Lung (tissue), 17 donors: ENCODE measurements at places on chromosomes 5 and 9. TPM values are rescaled to one million over a fixed set of nuclear protein-coding genes. Genes with fewer than 3 reads are reported as not detected.
A peak's percentile ranks its signal among the peaks of the same experiment; 100 is the strongest.

GLRA1 gene
- not detected for total RNA-seq

ALDH1A1 gene
- 124 TPM for total RNA-seq

- no peaks in the 10 kb centered on the region for H3K36me3 ChIP-seq
- no peak overlapping the region for H3K27ac ChIP-seq
- peaks cover 8% of the 10 kb centered on the region for H3K4me1 ChIP-seq
- H3K4me3 ChIP-seq, result no peak overlapping the region
- DNase-seq, result peak; percentile 86
Measured at GRCh38 chr5:62259699-62260250, 46.2 kb upstream of the KIF2A start.

CATSPER3 gene
- 0.61 TPM for total RNA-seq

CCNI2 gene
- 0.74 TPM for total RNA-seq

GRCh38 chr5:31982027-31982426 is 192.1 kb downstream of the GOLPH3 start:
- DNase-seq, result no peak
- H3K36me3 ChIP-seq, result no peaks in the 10 kb centered on the region
- H3K27me3 ChIP-seq, result no peaks in the 10 kb centered on the region

DNA sequence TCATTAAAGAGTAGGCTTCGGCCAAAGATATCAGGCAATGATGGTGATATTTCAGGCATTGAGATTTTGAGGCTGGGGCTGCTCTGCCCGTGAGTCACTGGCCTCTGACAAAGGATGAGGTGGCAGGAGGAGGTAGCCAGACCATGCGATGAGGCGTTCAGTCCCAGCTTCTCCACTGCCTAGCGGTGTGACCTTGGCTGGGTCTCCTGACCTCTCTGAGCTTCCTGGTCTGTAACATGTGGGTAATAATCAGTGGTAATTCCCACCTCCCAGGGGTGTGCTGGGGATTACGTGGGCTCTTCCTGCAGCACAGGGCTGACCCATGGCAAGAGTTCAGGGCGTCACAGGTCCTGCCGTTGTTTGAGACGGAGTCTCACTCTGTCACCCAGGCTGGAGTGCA is 73.2 kb upstream of the RAPGEF1 start:
- no peak overlapping the region for H3K27ac ChIP-seq
- DNase-seq, result no peak
- H3K36me3 ChIP-seq, result no peaks in the 10 kb centered on the region
- H3K4me3 ChIP-seq, result no peak overlapping the region

DNA sequence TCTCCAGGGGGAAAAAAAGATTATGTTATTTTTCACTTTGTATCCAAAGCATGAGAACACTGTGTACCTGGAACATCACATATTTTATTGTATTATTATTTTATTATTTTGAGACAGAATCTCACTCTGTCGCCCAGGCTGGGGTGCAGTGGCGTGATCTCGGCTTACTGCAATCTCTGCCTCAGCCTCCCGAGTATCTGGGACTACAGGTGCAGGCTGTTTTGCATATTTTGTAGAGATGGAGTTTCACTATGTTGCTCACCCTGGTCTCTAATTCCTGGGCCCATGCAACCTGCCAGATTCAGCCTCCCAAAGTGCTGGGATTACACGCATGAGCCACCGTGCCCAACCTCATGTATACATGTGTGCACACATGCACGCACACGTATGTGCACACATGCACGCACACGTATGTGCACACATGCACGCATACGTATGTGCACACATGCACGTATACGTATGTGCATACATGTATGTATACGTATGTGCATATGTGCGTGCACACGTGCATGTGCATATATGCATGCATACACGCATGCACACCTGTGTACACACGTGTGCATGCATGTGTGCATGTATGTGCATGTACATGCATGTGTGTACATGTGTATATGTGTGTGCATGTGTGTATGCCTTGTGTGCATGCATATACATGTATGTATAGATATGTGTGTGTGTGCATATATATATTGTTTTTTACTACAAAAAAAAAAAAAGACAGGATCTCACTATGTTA is 9.5 kb upstream of the UGCG start:
- no peaks in the 10 kb centered on the region for H3K36me3 ChIP-seq
- H3K27me3 ChIP-seq, result no peaks in the 10 kb centered on the region
- DNase-seq, result no peak
- H3K4me1 ChIP-seq, result no peaks in the 10 kb centered on the region
- no peak overlapping the region for H3K27ac ChIP-seq

- no peaks in the 10 kb centered on the region for H3K4me1 ChIP-seq
- H3K27ac ChIP-seq, result no peak overlapping the region
- no peak for DNase-seq
- H3K4me3 ChIP-seq, result no peak overlapping the region
Measured at GRCh38 chr5:56596155-56596554, 219.2 kb upstream of the MAP3K1 start.

- DNase-seq, result no peak
- no peaks in the 10 kb centered on the region for H3K27me3 ChIP-seq
- no peaks in the 10 kb centered on the region for H3K36me3 ChIP-seq
- H3K27ac ChIP-seq, result no peak overlapping the region
- H3K4me3 ChIP-seq, result no peak overlapping the region
Measured at GRCh38 chr5:137152616-137153015, 346.5 kb downstream of the SPOCK1 start.

SPAG8 gene
- 20.6 TPM for total RNA-seq

DNA sequence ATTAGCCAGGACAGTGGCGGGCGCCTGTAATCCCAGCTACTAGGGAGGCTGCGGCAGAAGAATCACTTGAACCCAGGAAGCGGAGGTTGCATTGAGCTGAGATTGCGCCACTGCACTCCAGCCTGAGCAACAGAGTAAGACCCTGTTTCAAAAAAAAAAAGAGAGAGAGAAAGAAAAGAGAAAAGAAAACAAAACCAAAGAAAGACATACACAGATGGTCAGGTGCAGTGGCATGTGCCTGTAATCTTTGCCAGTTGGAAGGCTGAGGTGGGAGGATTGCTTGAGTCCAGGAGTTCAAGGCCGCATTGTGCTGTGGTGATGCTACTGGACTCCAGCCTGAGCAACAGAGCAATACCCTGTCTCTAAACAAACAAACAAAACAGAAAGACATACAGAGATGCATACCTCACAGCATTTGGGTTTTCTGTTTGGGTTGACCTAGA is 10.0 kb upstream of the PSAT1 start:
- H3K4me3 ChIP-seq, result no peak overlapping the region
- no peak overlapping the region for H3K27ac ChIP-seq
- no peaks in the 10 kb centered on the region for H3K27me3 ChIP-seq
- no peak for DNase-seq

COX7C gene
- total RNA-seq, result 379 TPM
